ENCODE measurements at places on chromosomes 4 and X.

DNA sequence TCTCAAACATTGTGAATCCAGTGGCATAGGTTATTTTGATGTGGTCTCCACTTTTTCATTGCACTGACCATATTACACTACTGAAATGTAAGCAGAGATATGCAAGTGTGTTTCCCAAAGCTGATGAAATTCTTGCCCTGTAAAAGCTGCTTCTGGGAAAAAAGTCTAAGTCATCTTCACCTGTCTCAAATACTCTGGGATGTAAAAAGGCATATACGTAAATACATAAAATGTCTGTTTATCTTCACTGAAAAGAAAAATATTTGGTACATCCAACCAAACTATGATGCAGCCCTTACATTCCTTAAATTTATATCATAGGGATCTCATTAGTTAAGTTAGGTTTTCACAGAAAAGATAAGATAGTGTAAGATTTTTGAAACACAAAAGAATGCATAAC, 7.9 kb downstream of the KDR start:
- no peak for DNase-seq

DNA sequence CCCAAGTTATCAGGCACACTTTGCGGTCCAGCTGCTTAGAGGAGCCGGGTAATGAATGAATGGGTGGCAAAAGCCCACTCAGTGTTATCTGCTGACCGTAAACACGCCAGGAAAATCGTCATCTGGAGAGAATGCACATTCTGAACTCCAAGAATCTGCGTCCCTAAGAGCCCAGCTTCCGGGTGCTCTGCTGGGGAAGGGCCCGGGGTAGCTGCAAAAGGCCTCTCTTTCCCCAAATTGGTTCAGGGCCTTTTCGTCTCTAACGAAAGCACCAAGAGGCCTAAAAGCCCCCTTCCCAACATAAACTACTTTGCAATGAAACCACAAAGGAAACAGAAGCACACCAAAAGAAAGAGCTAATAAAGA, 1.6 kb upstream of the SFRP2 start:
- DNase-seq, result no peak

GRCh38 chr4:109406337-109406931, 27.2 kb upstream of the SEC24B start:
- no peak for DNase-seq

- no peak for DNase-seq
These were observed 59.5 kb upstream of the TADA2B start for GRCh38 chr4:6983544-6984142.

GRCh38 chr4:136922066-136922465, 610.2 kb downstream of the PCDH18 start:
- DNase-seq, result no peak

DNA sequence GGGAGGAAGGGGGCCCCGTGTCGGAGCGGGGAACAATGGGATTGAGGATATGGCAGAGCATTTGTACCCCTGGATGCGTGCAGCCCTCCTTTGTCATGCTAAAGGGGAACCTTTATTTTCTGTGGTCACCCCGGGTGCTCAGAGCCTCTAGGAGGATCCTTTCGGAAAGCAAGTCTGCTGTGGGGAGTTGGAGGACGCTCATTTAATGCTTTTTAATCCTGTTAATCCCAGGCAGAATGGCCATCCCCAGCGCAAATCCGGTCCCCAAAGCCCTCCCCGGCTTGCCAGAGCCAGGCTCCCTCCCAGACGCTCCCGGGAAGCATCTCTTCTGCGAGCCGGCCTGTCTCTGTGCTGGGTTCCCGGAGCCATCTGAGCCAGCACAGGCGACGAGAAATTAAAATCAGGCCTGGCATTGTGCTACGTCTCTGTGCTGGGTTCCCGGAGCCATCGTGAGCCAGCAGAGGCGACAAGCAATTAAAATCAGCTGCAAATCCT, 113.2 kb upstream of the PPP2R3B start:
- no peak for DNase-seq

DNA sequence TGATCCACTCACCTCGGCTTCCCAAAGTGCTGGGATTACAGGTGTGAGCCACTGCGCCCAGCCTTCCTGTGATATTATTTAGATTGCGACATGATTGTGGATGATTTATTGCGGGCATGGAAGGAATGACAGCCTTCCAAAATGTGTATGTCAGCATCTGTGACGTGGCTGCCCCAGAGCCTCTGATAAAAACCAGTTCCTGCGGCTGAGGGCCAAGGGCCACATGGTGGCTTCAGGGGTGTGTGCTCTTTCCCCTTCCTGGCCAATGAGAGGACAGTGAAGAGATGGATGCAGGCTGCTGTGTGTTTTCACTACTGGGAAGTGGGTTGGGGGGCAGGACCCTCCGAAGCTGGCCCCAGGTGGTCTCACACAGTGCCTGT, 57.4 kb upstream of the HGFAC start:
- DNase-seq, result no peak

DNA sequence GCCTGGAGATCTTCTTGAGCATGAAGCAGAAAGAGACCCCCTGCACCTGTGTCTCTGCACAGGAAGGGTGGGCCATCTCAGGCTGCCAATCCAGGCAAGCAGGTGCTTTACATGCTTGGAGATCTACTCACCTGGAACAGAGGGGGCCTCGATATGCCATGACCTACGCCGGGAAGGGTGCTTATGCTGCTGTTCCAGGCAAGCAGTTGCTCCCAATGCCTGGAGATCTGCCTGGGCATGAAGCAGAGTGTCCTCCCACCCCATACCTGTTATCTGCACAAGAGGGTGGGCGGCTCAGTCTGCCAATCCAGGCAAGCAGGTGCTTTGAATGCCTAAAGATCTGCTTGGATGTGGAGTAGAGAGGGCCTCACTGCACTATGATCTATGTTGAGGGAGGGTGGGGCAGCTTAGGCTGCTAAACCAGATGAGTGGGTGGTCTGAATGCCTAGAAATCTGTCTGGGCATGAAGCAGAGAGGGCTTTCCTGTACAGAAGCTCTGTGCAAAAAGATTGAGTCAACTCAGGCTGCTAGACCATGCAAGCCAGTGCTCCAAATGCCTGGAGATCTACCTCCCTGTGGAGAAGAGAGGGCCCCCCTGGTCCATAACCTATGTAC, 104.5 kb upstream of the QRFPR start:
- no peak for DNase-seq

DNA sequence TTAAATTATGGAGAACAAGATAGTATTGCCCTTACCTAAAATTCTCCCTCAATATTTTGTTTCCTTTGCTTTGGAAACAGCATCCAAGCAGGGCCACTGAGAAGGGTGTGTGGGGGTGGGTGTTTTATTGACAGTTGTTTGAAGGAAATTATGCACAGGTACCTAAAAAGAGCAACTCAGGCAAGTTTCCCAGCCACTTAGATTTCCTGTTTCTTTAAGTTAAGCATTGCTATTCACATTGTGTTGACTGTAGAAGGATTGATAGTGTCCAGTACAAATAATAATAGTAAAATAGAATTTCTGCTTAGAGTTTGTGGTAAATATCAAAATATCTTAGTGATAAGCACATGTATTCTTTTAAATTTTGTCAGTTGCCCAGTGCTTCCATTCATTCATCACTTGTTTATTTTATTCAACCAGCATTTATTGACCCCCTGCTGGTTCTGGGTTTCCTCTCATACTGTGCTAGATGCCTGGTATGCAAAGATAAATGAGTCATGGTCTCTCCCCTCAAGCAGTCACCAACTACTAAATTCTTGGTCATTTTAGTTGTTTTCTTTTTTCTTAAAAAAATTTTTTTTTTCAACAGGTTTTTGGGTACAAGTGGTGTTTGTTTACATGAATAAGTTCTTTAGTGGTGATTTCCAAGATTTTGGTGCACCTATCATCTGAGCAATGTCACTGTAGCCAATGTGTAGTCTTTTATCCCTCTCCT, 50.0 kb downstream of the GALNT7 start:
- no peak for DNase-seq

- no peak for DNase-seq
These were observed 66.6 kb upstream of the HELT start for GRCh38 chr4:184951668-184952160.

GRCh38 chr4:26032630-26033317, 118.8 kb downstream of the SMIM20 start:
- no peak for DNase-seq

DNA sequence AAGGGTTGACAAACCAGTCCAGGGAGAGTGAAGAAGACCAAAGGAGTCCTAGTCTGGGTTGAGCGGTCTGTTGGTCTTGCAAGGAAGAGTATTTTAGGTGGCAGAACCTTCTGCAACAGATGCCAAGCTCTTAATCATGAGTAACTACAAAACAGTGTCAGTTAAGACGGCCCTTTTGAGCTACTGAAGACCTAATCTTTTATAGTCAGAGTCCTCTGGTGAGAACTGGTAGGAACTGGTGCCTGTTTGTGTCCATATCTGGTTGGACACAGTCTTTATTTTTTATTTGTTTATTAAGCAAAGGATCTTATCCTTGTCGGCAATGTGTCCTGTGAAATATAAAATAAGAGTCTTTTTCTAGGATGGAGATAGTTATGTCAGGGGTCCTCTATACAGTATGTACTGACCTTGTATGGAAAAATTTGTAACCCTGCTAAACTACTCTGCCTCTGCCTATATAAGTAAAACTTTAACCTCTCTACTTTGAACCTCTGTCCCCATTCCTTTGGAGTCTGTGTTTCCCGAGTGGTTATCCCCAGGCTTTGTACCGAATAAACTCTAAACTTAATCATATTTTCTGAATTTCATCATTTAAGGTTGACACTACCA, 47.1 kb downstream of the FAM13A start:
- no peak for DNase-seq

- DNase-seq, result no peak
These were observed 16.9 kb upstream of the LRBA start for GRCh38 chr4:151031831-151032605.

- no peak for DNase-seq
These were observed 12.1 kb upstream of the GTPBP6 start for GRCh38 chrX:330726-331150.

DNA sequence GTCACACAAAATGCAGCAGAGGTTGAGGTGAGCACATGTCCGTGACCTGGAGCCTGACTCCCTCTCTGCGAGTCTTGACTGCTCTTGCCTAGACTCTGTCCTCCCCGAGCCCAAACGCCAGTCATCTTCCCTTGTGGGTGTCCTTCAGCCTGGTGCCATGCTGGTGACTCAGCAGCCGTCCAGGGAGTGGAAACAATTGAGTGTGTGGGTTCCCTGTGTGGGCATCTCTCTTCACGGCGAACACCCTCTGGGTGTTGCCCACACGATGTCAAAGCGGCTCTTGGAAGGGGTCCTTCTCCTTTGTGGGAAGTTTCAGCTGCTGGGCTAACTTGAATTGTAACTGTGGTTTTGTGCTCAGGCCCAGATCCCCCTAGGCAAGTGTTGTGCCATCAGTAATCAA, 17.5 kb upstream of the MSANTD1 start:
- no peak for DNase-seq

- no peak for DNase-seq
These were observed 290.2 kb downstream of the CAMK2D start for GRCh38 chr4:113471146-113471860.

DNA sequence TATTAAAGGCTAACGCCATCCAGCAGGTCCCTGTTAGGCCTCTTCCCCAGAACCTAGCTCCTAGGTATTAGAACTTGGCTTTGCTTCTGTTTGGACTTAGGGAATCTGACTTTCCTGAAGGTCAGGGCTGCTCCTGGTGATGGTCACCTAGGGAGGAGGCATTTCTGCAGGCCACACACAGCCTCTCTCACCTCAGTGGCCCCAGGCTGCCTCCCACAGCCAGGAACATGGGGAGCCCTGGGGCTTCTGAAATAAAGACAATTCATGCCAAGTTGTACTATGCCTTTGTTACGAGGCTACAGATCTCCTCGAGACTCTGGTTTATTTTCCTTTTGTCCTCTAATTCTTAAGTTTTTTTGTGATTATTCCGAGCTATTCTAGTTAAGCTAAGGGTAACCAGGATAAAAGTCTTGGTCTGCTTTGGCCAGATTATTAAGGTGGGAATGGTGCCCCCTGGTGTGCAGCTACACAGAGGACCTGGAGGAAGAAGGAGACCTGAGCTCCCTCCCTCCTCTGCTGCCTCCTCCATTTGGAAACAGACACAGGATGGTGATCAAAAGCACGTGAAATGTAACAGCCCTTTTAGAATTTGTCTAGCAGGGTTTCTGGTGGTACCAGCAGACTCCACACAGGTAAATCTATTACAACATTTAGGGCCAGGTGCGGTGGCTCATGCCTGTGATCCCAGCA, 131.0 kb downstream of the DCLK2 start:
- DNase-seq, result no peak

DNA sequence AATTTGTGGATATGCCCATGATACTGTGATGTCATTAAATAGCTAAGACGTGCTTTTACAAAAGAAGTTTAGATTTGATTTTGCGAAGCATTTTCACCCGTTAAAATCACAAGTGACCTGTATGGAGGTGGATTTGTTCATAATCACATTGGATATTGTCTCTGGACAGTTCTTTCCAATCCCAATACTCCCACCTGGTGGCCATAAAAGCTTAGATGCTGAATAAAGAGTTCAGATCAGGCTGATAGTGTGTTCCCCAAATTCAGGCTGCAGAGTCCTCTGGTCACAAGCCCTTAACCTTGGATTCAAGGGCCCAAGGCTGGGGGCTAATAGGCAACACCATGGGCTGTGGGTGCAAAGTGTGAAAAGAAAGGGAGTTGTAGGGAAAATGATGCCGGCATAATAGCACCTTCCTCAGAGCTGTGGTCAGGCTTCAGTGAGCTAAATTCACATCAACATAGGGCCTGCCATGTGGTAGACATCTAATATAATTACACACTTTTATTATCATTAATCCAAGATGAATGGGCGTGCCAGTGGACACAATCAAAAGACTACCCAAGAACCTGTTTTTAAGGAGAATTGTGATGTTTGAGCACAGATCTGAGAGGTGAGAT, 28.1 kb downstream of the SMIM43 start:
- DNase-seq, result no peak

DNA sequence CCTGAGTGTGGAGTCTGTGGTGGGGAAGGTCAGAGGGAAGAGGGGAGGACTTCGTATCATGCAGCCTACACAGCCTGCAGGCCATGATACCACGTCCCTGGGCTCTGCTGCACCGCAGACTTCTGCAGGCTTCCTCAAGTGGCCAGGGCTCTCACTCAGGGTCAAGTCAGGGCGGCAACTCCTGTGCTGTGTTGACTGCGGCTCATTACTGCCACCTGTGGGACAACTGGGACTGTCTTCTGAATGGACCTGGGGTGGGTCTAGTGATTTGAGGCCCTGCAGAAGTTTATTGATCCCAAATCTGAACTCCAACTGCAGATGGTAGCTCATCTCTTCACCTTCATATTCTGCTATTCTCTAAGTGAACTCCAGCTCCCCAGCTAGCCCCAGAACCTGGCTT, 167.1 kb downstream of the NSUN7 start:
- peak; percentile 15 for DNase-seq

GRCh38 chrX:113370006-113370405, 529.4 kb upstream of the AMOT start:
- no peak for DNase-seq

DNA sequence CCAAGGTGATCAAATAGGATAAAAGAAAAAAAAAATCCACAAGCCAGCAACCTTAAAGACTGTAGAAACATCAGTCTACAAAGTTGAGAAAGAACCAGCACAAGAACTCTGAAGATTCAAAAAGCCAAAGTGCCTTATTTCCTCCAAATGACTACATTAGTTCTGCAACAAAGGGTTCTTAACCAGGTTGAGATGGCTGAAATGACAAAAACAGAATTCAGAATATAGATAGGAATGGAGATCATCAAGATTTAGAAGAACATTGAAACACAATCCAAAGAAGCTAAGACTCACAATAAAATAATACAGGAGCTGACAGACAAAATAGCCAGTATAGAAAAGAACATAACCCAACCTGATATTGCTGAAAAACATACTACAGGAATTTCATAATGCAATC, 156.5 kb upstream of the ZCCHC13 start:
- no peak for DNase-seq

Measured in activated T-helper 9 cell treated with anti-CD3 and anti-CD28 coated beads, Interleukin-2, amount 50 U/mL, for 16 hours (primary cell).